ENCODE measurements at places on chromosomes 12 and 14.
A peak's percentile ranks its signal among the peaks of the same experiment; 100 is the strongest.

DNA sequence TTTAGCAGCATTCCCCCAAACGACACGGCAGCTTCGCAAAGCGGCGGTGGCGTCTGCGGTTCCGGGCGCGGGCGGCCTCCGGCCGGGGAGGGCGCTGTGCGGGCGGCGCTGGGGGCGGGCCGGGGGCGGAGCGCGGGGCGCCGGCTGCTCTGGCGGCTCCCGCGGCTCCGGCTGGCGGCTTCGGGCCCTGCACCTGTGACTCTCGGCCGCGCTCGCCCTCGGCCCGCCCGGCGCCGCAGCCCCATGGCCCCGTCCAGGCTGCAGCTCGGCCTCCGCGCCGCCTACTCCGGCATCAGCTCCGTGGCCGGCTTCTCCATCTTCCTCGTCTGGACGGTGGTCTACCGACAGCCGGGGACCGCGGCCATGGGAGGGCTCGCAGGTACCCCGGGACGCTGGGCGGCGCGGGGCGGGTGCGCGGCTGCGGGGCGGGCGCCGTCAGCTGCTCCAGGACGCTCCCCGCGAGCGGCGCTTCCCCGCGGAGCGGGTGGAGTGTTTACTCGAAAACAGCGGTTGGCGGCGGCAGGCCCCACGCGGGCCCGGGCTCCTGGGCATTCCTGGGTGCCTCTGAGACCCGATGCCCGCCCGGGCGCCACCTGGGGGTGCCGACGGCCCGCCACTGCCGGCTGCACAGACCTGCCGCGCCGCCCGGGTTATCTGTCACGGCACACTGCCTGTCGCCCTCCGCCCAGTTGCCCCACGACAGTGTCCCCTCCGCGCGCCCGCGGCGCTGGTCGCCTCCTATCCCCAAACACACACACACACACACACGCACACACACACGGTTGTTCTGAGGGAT is at the start of gene SLC48A1:
Gene SLC48A1 (plus strand): TSS at position 177 of the 796 bp plus-strand sequence. CDS start 67 bp downstream, at position 244.
- peak; percentile 68 for DNase-seq

GRCh38 chr14:21852061-21852664 is 178.5 kb upstream of the OR4E1 start:
- peak; percentile 66 for DNase-seq

DNA sequence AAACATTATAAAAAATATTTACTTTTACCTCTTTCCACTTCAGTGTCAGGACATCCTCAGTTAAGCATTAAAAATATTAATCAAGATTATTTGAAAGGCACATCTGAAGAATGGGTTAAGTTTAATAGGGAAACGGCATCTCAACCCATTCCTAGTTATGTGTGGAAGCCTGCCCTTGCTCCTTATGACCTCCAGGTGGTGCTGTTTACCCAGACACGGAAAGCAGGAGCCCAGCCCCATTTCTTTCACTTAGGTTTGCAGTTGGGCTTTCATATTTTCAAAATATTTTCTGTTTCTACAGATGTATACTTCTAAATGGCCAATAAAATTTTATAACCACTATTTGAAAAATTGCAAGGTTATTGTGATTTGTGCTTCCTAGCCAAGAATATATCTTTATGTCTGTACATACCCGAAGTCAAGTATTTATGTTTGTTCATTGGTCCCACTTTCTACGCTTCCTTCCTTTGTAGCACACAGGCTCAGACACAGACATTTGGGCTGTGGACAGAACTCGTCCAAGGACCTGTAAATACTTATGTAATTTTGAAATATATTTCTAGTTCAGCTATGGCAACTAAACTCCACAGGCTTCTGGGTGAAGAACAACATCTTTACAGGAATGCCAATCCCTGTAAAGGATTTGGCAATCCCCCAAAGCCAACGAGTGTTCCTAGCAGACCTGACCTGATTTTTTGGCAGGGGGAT is 247.1 kb downstream of the AKAP6 start:
- peak; percentile 8 for DNase-seq

- no peak for DNase-seq
Observed at GRCh38 chr12:132837693-132838409, 9.2 kb upstream of the GOLGA3 start.

- no peak for DNase-seq
Observed at GRCh38 chr12:26226122-26226521, 30.7 kb downstream of the SSPN start.

DNA sequence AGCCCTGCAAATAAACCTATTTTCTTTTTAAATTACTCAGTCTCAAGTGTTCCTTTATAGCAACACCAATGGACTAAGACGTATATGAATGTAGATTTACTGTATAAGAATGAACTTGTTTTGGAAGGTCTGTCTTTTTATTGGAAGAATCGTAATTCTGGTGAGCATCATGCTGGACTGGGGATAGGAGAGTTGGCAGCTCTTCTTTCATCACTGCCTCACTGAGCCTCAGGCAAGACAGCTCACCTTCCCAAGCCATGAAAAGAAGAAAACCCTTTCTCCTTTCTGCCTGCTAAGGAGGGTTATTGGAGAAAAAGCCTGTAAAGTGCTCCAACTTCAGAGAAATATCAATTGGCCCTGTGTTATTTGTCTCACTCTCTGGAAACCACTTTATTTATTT is 9.1 kb upstream of the RNF34 start:
- DNase-seq = no peak

DNA sequence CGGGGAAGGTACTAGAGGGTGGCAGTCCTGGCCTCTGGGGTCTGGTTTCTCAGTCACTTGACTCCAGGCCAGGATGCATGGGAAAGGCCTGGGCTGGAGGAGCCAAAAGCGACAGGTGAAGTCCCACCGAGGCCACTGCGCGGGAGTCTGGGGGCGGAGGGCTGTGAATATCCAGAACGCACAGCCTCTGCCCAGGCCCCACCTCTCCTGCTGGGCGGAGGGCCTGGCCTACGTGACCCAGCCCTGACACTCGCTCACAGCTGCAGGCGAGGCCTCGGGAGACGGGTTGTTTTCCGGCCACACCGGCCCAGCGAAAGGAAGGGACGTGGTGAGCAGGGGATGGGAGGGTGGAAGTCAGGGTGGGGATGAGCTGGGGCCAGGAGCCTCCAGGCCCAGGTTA is 91.2 kb downstream of the RFLNA start:
- DNase-seq = no peak

- peak; percentile 69 for DNase-seq
Observed at GRCh38 chr12:52980650-52981423, 25.4 kb upstream of the EIF4B start.

- DNase-seq = no peak
Observed at GRCh38 chr14:39180553-39180952, 5.5 kb downstream of the PNN start.

GRCh38 chr14:90886297-90886815 is 70.1 kb upstream of the TTC7B start:
- no peak for DNase-seq

DNA sequence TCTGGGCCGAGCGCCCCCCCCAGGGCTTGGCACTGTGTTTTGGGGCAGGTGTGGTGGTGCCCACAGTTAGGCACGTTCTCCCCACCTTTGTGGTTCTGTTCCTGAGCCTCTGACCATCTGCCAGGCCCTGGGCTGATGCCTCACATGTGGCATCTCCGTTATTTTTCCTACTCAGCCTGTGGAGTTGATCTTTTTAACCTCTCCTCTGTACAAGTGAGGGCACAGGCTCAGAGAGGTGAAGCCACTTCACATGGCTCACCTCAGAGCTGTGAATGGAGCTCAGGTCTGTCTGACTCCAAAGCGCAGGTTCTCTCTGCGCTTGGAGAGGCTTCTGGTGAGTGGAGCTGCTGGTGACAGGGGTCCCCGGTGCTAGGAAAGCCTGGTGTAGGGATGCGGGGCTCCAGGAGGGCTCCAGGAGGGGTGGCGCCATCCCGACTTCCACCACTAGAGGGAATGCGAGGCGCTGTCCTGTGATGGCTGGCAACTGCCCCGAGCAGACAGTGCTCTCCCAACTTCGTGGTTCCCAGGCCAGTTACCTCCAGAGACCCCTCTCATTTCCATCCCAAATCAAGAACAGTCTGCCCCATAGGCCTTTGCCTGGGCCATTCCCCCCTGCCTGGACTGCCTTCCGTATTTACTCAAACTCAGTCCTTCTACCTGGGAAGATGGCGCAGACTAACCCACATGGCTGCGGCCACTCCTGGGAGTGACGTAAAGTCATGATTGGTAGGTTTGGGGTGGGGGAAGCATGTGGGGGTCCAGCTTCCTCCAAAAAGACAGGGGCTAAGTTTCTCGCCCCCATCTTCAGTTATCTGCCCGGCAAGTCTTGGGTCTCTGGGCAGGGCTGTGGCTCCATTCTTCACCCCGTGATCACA is 9.9 kb downstream of the BCL7A start:
- DNase-seq = peak; percentile 33

GRCh38 chr14:66752109-66752508 is 244.2 kb downstream of the GPHN start:
- DNase-seq = no peak

DNA sequence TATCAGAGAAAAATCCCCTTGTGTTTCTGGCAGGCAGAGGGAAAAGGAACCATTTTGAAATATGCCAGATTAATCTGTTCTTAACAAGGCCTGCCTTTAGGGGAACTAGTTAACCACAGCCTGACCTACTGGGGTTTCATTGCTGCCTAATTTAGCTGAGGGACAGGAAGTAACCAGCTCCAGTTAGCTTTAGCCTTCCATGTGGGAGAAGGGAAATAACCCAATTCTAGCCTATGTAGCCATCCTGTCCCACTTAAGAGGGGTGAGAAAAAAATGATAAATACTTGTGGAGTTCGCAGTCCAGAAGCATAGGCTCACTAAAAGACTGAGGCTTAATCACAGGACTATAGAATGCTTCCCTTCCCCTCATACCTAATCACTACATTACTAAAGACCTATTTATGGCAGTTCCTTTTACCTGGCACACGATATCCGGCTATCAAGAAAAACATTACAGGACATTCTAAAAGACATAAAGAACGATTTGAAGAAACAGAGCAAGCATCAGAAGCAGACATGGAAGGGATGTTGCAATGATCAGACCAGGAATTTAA is 22.8 kb downstream of the COX8C start:
- no peak for DNase-seq

DNA sequence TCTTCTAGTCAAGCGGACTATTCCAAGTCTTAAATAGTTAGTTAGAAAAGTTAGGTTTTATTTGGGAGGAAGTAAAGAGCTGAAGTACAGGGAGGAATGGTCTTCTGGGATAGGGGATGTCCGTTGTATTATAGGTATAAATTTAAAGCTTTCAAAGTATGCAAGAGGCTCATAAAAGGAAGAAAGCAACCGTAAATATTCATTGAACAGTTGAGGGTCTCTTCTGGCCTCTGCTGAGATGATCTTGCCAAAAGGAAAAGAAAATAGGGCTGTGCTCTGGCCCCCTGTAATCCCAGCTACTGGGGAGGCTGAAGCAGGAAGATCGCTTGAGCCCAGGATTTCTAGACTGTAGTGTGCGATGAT is 377 bp upstream of the TIMELESS start:
- DNase-seq = no peak

- DNase-seq = no peak
Observed at GRCh38 chr14:23249824-23250223, 12.1 kb downstream of the RNF212B start.

DNA sequence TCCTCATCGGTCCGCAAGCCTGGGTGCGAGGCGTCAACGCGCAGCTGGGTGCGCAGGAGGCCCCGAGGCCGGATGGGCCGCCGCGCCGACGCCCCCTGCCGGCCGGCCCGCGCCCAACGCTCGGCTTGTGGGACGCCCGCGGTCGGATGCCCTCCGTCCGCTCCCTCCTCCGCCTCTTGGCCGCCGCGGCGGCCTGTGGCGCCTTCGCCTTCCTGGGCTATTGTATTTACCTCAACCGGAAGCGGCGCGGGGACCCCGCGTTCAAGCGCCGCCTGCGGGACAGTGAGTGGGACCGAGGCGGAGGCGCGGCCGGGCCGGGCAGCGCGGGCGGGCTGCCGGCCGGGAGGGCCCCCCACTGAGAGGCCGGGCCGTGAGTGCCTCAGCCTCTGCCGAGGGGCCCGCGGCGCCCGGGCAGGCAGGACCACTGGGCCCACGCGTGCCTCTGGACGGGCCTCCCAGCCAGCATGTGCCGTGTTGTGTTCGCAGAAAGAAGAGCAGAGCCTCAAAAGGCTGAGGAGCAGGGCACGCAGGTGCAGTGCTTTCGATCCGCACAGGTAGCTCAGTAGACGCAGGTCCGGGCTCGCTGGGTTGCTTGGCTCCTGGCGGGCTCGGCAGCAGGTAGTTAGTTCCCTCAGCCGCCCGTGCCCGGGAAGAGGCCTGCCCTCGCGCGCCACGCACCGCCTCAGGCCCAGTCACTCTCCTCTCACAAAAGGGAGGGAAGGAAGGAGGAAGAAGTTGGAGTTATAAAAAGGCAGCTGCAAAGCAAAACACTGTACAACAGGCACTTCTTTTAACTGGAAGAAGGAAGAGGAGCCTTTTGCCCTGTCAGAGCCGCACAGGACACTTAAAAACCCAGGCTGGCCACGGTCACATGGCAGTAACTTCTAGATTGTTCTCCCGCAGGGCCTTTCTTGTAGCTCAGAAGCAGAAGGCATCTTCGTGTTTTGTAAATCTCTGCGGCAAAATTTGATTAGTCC is at the start of gene TOMM20L:
Gene TOMM20L (plus strand): TSS at position 119 of the 977 bp plus-strand sequence. CDS start 28 bp downstream, at position 147.
- peak; percentile 62 for DNase-seq

DNA sequence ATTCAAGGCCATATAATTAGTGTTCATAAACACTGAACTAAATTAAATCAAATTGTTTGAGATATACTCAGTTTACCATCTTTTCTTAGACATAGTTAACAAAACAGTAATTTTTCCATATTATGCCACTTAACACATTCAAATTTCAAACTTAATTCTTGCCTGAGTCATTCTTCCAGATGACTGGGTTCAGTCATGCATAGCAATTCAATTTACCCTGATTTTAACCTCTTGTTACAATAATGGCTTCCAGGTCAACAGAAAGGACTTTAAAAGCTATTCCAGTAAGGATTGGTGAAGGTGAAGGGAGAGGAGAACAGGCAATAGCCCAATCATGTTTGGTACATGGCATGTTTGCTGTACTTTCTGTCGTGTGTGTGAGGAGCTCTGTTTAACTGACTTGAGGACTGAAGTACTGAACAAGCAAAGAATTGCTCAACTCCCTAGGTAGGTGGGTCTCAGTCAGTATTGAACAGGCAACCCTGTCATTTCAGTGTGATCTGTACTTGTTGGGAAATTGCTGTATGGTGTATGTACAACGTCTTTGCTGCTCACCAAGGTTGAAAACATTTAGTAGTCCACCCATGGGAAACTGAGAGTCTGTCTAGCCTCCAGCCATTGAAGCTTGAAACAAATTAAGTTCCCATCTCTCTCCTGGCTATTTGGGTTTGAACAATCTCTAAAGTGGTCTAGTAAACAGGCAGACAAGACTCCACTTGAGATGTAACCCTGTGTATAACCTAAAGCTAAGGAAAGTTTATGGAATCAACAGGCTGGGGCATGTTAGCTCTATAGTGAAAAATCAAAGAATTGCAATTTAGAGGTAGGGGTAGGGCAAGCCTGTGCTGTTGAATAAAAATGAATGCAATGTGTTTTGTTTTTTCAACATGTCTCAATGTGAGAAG is 327.2 kb downstream of the BTG1 start:
- DNase-seq = no peak

DNA sequence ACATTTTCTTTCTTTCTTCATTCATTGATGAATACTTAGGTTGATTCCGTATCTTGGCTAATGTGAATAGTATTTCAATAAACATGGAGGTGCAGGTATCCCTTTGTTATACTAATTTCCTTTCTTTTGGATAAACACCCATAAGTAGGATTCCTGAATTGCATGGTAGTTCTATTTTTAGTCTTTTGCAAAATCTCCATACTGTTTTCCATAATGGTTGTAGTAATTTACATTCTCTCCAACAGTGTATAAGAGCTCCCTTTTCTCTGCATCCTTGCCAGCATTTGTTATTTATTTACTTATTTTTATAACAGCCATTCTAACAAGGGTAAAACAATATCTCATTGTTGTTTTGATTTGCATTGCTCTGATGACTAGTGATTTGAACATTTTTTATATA is 36.6 kb downstream of the PIK3C2G start:
- no peak for DNase-seq
